B cell (primary cell): ENCODE measurements at places on chromosomes 16 and 17. TPM values are rescaled to one million over a fixed set of nuclear protein-coding genes. Genes with fewer than 3 reads are reported as not detected.

The C17orf100 gene
- 7.7 and 11.6 TPM in 2 replicates for total RNA-seq

The FOXN1 gene
- not detected in 2 replicates for total RNA-seq

The CPNE7 gene
- 0.61 and 0.76 TPM in 2 replicates for total RNA-seq

The GPR179 gene
- total RNA-seq: 0.10 TPM in 1 of 2 replicates, not detected in the other

The LLGL2 gene
- total RNA-seq: 39.7 and 40.6 TPM in 2 replicates

The TPSG1 gene
- total RNA-seq: not detected in 2 replicates

The ARHGDIG gene
- total RNA-seq: 0.64 TPM in 1 of 2 replicates, not detected in the other

The MYH8 gene
- total RNA-seq: not detected in 2 replicates

The NPIPB6 gene
- total RNA-seq: 5.8 and 6.2 TPM in 2 replicates

The ZNF287 gene
- total RNA-seq: 16.6 and 19.3 TPM in 2 replicates

The CSH2 gene
- not detected in 2 replicates for total RNA-seq

The ITGA2B gene
- 0.20 and 0.78 TPM in 2 replicates for total RNA-seq

The BPTF gene
- total RNA-seq: 376 and 390 TPM in 2 replicates

The SMPD3 gene
- total RNA-seq: 1.2 and 1.3 TPM in 2 replicates

The MYH1 gene
- not detected in 2 replicates for total RNA-seq

The G6PC1 gene
- not detected in 2 replicates for total RNA-seq

The SLC13A2 gene
- total RNA-seq: not detected in 2 replicates

The TSPOAP1 gene
- 25.2 and 30.7 TPM in 2 replicates for total RNA-seq

The KIAA0513 gene
- 1.1 and 1.7 TPM in 2 replicates for total RNA-seq

The NCOR1 gene
- total RNA-seq: 217 and 229 TPM in 2 replicates

The PRAC2 gene
- not detected in 2 replicates for total RNA-seq

The CEMP1 gene
- 1.2 and 2.3 TPM in 2 replicates for total RNA-seq
